ENCODE measurements at places on chromosomes 1 and 21.

- no peak for DNase-seq
These were observed 667.6 kb upstream of the NCAM2 start for GRCh38 chr21:20330652-20331051.

DNA sequence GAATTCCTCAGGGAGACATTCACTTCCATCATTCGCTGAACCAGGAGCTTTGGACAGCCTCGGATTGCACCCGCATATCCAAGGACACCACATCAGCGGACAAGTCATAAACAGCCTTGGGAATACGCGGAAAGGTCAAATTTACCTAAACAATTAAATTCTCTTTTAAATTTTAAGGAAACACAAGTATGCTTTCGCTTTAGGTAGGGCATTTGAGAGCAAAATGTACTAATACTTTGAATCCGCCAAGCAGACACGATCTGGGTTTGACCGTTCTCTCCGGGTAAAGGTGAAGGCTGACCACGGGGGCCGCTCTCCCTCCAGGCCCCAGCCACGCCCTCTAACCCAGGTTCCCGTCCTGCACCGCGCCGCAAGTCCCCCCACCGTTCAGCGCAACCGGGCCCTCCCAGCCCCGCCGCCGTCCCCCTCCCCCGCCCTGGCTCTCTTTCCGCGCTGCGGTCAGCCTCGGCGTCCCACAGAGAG lies 479 bp upstream of the ACADM start:
- peak; percentile 86 for DNase-seq

DNA sequence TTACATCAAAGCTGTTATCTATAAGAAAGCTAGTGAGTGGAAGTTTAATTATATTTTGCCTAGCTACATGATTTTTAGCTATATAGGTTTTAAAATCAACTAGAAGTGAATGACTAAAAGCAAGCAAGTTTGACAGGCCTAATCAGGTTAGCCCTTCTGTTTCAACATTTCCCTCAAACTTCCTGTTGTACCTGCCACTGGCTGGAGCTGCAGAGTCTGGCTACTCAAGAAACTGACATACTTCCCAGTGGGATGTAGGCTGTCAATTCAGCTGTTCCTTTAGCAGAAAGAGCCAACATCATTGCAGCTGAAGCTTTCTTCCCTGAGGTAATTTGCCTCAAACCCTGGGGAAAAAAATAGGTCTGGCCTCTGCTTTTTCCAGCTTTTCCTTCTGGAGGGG lies 87.1 kb upstream of the TNR start:
- DNase-seq = no peak

DNA sequence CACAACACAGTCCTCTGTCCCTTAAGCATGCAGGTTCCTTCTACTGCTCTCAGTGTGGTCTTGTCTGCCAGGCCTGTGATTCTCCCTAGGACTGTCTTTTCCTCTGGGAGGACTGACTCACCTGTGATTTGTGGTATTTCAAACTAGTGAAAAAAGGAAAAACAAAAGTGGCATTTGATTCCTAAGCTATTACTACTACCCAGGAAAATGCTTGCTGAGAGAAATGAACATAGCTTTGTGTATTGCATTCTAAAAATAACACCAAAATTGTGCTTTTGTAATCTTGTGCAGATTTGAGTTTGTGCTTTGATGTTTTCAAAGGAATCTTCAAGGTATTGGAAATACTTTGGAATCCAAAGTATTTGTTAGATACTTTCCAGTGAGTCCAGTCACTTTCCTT lies 57.0 kb downstream of the GPR161 start:
- DNase-seq = no peak

Data from GM10248 (cell line).